ENCODE measurements at places on chromosomes 3 and 15.
A peak's percentile ranks its signal among the peaks of the same experiment; 100 is the strongest.

DNA sequence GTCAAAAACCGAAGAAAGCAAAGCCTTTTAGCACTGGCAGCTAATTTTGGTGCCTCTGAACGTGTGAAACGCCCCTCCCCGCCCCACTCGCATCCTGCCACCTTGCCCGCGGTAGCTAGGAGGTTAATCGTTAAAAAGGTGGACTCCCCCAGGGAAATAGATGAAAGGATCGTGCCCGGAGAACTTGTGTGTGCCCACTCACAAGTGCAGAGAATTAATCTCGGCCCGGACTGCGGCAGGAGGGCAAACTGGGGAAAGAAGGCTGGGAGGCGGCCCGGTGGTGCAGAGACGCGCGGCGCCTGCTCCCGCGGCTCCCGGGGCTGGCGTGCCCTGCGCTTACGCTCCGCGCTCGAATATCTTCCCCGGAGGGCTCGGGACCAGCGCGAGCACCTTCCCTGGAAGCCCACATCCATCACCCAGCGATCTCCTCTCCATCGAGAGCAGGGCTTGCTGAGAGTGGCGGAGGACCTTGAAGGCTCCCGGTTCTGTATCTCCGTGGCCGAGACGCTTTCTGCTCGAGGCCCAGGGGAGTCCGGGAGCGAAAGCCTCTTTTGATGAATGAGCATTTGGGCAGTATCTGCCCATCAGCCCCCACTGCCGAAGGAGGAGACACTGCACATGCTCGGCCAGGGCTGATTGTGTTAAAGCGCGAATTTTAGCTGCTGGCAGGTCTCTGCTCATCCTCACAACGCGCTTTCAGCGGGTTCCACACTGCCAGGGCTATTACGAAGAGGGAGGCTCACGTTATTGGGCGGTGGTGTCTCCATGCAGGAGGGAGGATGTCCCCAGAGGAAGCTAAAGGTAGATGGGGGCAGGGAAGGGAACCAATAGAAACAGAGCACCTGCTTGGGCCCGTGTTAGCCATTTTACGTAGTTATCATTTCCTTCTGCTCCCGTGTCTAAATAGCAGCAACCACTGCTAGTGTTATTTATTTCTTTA is 1.3 kb upstream of the SPTSSB start:
- DNase-seq = peak; percentile 20

- no peak for DNase-seq
Measured at GRCh38 chr3:36097209-36097608, 283.1 kb upstream of the STAC start.

DNA sequence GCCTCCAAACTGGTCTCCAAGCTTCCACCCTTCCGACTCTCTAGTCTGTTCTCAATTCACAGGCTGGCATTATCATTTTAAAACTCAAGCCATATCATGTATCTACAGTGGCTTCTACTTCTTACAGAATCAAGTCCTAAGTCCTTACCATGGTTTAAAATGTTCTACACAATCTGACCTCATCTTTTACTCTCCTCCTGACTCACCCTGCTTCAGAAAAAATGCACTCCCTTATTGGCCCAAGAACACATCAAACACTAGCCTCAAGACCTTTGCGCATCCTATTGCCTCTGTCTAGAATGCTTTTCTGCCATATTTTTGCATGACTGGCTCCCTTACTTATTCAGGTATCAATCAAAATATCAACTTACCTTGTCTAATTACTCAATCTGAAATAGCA is 11.0 kb downstream of the MRPL3 start:
- no peak for DNase-seq

DNA sequence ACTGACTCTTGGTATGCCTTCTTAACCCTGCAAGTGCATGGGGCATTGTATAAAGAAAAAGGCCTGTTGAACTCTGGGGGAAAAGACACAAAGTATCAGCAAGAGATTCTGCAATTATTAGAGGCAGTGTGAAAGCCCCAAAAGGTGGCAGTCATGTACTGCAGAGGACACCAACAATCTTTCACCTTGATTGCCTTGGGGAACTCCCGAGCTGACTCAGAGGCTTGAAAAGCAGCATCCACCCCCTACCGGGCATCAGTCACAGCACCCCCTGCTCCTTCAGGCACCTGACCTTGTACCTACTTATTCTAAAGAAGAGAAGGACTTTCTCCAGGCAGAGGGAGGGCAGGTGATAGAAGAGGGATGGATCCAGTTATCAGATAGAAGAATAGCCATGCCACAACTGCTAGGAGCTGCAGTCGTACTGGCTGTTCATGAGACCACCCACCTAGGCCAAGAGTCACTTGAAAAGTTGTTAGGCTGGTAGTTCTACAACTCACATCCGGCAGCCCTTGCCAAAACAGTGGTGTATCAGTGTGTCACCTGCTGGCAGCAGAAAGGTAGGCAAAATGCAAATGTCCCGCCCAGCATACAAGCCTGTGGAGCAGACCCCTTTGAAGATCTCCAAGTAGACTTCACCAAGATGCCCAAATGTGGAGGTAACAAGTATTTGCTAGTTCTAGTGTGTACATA is 241.6 kb upstream of the CNTN6 start:
- no peak for DNase-seq

DNA sequence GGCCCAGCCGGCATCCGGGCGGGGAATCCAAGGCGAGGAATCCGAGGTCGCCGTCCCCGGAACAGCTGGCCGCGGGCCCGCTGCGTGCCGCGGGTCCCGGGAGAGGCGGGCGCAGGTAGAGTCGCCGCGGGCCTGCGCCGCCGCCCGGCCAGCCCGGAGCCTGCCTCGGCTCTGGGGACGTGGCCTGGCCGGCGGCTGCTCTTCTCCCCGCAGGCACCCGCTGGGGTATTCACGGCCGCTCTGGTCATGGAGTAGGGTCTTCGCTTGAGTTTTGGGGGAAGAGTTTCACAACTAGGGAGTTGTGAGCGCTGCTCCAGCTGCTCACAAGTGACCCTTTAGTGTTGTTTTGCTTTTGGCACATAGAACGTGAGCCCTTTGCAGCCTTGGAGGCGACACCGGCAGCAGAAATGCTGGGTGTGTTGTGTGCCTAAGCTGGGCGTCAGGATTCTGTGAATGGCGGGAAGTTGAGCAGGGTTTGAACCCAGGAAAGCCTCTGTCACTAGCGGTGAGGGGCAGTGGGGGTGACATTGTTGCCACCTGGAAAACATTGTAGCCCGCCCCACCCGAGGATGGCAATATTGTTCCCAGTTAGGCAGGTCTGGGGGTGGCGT is 4.0 kb downstream of the TRIM71 start:
- DNase-seq = no peak

GRCh38 chr3:13420831-13421765 is 976 bp upstream of the NUP210 start:
- no peak for DNase-seq

DNA sequence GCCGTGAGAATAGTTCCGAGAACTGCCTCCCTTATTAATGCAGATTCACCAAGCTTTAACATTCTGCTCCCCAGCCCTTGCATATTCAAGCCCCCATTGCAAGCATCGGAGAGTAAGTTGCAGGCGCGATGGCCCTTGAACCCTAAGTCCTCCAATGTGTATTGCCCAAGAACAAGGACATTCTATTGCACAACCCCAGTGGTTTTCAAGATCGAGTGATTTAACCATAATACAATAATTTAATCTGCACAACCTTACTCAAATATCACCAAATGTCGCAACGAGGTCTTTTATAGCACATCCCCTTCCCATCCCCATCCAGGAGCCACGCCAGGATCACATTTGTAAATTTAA is 21.7 kb upstream of the PLXND1 start:
- no peak for DNase-seq

DNA sequence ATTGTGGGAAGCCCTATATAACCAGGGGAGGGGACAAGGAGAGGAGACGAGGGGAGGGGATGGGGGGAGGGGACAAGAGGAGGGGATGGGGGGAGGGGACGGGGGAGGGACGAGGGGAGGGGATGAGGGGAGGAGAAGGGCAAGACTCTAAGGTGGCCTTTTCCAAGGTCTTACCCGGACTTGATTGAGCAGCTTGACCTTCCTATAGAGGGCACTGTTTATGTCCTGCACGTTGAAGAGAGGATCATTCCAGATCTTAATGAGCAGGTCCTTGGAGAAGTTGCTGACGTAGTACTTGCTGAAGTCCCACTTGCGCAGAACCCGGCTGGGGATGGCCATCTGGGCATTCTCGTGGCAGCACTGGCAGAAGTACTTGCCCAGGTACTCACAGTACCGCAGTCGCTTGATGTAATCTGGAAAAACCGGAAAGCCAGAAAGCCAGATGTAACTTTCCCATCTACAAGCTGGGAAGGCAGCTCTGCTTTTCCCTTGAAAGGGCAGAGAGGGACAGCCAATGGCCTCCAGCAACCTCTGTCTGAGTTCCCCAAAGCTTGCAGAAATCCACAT is 55.7 kb downstream of the RUBCN start:
- DNase-seq = no peak

DNA sequence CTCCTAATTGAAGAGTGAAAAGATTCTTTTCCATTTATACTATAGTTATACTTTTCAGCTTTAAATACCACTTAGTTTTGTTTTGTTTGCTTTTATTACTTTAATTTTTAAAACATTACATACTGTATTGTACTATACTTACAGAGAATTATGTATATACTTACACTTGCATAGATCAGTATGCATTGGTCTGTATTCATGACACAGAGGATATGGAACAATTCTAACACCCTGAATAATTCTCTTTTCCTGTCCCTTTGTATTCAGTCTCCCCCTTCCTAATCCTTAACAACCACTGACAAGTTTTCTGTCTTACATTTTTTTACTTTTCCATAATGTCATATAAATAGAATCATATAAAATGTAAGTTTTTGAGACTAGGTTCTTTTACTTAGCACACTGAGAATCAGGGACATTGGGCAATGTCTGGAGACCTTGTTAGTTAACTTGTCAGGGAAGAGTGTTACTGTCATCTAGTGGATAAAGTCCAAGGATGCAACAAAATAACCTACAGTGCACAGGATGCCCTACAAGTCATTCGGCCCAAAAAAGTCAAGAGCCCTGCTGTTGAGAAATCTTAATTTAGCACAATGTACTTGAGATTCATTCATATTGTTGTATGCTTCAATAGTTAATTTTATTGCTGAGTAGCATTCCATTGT is 95.7 kb upstream of the MCTP2 start:
- DNase-seq = peak; percentile 4

DNA sequence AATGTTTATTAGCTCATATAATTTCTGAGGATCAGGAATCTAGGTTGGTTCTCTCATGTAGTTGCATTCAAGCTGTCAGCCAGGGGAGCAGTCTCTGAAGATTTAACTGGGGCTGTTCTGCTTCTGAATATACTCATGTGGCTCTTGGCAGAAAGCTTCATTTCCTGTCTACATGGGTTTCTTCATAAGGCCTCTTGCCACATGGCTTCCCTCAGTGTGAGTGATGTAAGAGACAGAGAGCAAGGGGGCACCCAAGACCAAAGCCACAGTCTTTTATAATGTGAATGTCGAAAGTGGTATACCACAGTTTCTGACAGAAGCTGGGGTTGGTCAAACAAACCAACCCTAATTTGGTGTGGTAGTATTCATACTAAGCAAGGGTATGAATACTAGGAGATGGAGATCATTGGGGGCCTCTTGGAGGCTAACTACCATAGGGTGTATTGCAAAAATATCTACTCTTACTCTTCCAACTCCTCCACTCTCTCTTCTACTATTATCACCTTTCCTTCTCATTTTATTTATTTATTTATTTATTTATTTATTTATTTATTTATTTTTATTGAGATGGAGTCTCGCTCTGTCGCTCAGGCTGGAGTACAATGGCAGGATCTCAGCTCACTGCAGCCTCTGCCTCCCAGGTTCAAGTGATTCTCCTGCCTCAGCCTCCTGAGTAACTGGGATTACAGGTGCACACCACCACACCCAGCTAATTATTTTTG is 123.8 kb downstream of the B3GALNT1 start:
- DNase-seq = no peak

DNA sequence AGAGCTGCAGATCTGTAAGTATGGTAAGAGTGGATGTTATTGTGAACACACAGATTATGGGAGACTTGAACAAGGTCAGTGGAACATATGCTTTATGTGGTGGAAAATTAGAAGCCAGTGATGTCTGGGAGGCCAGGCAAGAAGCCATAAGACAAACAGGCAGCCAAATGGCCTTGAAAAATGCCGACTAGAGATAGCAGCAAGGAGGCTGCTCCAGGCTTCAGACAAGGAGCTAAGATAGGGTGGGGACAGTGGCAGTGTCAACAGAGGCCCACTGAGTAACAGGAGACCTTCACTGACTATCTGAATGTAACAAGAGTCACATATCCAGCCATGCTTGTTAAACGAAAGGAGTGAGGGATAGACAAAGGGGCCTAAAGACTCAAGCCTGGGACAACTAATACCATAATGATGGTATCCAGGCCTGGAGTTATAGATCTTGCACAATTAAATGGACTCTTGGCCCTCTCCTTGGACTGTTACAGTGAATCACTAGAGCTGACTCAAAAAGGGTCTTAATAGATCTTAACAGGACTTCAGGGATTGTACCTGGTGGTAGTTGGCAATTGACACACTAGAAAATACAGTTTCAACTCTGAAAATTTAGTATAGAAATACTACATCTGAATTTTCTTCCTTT is 50.6 kb downstream of the CFAP20DC start:
- DNase-seq = no peak

DNA sequence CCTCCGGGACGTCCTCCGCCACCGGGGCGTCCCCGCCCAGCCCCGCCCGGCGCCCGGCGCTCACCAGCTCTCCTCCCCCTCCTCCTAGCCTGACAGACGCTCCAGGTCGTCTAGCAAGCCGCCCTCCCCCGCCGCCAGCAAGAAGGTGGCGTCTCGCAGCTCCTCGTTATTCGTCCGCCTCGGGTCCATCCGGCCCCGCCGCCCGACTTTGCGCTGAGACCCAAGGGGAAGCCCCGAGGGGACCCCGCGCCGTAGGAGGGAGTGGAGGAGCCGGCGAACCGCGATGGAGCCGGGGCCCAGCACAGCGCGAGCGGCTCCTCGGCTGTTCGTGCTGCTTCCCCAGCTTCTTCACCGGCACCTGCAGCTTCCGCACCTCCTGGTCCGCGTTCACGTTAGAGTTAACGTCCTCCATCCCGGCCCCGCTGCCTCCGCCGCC is 26.3 kb upstream of the MTHFS start:
- DNase-seq = peak; percentile 70

GRCh38 chr3:137944593-137944992 is 65.4 kb upstream of the CLDN18 start:
- DNase-seq = no peak

GRCh38 chr3:172561897-172562640 is 38.8 kb upstream of the TNFSF10 start:
- no peak for DNase-seq

GRCh38 chr3:95456835-95457234 is 1357.6 kb upstream of the EPHA6 start:
- no peak for DNase-seq

- peak; percentile 57 for DNase-seq
Measured at GRCh38 chr15:67998599-67999133, 55.4 kb upstream of the PIAS1 start.

DNA sequence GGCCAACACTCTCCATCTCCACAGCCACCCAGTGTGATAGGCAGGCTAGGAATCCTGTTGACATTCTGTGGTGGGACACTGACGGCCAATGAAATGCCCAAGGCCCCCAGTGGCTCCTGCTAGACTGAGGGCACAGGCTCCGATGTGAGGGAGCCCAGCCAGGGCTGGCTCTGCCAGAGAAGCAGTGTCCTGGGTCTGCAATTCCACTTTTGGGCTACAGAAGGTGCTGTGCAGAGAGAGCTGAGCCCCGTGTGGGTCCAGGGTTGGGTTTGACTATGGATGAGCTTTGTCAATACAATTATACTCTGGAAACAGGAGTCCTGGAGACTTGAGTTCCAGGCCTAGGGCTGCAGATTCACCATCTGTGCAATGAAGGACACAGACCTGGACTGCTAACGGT is 55.7 kb upstream of the TMEM115 start:
- no peak for DNase-seq

- DNase-seq = no peak
Measured at GRCh38 chr15:33125894-33126537, 68.5 kb downstream of the FMN1 start.

- no peak for DNase-seq
Measured at GRCh38 chr15:67720556-67721175, 104.6 kb upstream of the SKOR1 start.
